ENCODE measurements at places on chromosomes 12 and 14.

- DNase-seq, result no peak
Measured at GRCh38 chr12:31931796-31932715, 27.2 kb upstream of the RESF1 start.

- DNase-seq, result peak; percentile 62
Measured at GRCh38 chr12:44875417-44875953, 630 bp downstream of the NELL2 start.

GRCh38 chr12:57166971-57167371, 19.6 kb upstream of the LRP1-AS start:
- DNase-seq, result no peak

DNA sequence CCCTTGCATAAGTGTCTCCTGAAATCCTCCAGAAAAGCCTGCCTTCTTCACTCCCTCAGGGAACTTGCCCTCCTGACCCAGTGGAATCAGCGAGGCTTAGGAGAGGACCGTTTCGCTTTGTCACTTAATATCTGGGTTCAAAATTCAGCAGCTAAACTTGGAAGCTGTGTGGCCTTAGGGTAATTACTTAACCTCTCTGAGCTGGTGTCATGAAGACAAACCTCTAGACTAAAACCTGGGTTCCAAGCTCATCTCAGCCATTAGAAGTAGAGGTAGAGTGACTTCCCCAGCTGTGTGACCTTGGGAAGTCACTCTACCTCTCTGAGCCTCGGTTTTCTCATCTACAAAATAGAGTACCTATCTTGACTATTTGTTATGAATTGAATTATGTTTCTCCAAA, 18.3 kb upstream of the RBM19 start:
- DNase-seq, result no peak

DNA sequence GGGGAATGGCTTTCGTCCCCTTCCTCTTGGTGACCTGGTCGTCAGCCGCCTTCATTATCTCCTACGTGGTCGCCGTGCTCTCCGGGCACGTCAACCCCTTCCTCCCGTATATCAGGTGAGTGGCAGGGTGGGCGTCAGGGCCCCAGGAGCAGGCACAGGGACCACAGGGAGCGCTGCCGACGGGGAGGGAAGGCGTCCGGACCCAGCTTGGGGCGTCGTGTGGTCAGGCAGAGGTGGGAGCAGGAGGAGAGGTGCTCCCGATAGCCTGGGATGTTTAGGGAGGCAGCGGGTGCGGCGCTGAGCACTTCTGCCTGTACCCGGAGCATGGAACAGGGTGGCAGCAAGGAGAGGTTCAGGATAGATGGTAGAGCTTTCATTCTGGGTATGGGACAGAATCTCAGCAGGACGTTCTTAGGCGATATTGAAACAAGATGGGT, 444 bp downstream of the DRAM1 start:
- DNase-seq, result peak; percentile 19

DNA sequence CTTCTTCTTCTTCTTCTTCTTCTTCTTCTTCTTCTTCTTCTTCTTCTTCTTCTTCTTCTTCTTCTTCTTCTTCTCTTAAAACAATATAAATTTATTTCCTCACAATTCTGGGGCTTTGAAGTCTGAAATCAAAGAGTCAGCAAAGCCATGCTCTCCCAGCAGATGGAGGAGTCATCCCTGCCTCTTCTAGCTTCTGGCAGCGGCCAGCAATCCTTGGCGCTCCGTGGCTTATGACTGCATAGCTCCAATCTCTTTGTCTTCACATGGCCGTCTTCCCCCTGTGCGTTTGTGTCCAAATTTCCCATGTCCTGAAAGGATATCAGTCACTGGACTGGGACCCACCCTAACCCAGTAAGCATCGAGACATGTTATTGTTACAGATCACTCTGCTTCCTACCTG, 22.9 kb downstream of the KCNA1 start:
- no peak for DNase-seq

GRCh38 chr12:71439613-71440344, at the start of gene LGR5:
Gene LGR5 (plus strand): TSS chr12:71439798. CDS start chr12:71440081, 283 bp downstream.
- DNase-seq, result peak; percentile 78

- DNase-seq, result no peak
Measured at GRCh38 chr12:122672515-122672914, 30.6 kb downstream of the HCAR2 start.

DNA sequence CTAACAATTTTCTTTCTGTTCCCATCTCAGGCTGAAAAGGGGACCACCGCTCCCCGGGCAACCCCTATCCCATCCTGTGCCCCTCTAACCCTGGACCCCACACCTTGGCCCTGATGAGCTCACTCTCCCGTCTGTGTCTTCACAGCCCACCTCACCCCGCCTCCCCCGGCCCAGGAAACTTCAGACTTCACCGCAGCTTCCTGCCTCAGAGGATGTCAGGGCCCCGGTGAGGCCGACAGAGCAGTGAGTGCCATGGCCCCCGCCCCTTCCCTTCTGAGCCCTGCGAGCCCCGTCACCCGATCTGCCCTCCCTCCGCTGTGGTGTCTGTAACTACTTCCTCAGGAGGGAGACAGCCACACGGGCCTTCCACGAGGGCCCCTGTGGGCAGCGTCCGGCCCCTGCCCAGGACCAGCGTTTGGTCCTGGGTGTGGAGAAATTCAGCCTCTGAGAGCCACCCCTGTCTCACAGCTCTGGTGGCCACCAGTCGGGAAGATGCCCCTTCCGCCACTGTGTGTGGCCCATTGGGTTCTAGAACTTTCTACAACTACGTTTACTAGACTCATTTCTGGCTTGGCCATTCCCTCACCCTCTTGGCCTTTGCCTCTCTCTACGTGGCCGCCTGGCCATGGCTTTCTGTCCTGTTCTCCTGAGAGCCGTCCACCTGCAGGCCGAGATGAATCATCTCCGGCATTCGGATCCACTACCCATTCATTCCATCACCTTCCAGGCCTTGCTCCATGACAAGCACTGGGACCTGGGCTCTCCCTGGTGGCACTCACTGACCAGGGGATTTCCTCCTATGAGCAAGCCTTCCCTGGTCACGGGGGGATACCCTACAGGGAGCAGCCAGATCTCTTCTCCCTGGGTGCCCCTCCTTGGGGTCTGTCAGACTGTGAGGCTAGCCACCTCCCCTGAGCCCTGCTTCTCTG, 3.4 kb downstream of the RHOF start:
- no peak for DNase-seq

GRCh38 chr14:72598306-72598705, 295.6 kb downstream of the DPF3 start:
- no peak for DNase-seq

DNA sequence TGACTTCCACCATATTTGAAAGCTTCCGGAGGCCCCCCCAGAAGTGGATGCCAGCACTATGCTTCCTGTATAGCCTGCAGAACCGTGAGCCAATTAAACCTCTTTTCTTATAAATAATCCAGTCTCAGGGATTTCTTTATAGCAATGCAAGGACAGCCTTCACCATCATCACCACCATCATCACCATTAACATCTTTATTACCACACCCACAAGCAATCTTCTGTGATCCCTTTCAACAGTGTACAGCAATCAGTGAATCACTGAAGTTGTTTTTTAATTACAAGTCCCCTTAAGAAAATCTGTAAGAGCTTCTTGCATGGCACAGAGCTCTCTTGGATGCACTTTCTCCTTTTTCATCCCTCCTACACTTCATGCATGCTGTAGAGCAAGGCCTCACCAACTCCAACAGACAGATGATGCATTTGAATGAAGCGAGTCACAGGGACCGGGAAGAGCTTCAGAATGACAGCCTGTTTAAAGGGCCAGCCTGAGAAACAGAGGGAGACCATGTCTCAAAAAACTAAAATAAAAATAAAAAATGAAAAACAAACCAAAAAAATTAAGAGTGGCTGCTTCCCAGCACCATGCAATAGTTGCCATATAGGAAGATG, 83.6 kb upstream of the VASH1 start:
- no peak for DNase-seq

DNA sequence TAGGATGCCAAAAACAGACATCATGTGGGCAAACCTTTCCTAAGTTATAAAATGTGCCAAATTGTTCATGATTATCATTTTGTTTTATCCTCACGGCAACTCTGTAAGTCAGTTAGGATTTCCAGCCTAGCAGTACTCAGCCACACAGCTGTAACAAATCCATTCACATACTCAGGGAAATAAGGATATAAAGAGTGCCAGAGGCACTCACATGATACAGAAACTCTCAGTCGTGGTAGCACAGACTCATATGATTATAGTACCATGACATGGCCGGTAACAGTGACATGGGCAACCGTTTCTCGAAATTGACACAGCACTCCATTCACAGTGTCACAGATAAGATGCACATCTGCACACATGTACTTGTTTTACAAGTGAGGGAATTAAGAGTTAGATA, 344.2 kb downstream of the LRIG3 start:
- no peak for DNase-seq

- DNase-seq, result no peak
Measured at GRCh38 chr12:22447223-22447622, 97.1 kb downstream of the C2CD5 start.

GRCh38 chr14:64708148-64709004, 4.2 kb downstream of the PLEKHG3 start:
- no peak for DNase-seq

- DNase-seq, result peak; percentile 50
Measured at GRCh38 chr14:91573894-91574837, 64.1 kb upstream of the PPP4R3A start.

DNA sequence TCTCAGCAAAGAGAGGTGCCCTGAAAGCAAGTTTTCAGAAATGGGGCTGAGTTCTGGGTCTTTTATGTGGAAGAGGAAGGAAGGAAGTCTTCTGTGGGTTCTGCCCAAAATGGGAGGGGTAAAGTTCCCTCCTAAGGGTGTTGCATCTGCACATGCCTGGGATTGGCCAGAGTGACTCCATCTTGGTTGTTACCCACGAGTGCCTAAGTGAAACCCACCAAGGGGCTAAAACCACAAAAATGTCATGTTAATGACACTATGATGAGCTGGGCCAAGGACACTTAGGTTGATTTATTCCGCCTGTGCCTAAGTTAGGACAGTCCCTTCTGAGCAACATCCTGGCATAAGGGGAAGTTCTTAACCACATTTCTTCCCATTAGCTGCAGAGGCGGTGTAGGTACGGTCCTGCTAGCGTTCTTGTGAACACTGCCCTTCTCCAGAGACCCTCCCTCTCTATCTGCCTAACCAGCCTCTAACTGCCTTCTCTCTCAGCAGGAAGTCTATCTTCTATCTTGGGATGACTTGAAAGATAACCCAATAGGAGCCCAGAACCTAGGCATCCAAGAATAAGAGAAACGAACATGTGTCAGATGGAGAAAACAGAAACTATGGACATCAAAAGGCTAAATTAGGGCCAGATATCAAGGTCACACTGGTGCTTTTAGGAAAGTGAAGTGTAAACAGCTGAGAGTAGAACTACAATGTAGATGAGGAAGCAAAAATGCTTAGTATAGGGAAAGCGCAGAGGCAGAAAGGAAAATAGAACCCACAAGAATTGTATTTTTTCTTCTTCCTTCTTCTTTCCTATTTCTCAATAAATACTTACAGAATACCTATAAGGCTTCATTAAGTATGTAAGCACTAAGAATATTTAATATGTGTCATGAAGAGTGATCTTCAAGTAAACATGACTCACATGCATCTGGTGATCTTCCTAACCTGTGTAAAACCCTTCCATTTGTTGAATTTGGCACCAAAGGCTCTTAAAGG, 104.2 kb upstream of the AMN1 start:
- no peak for DNase-seq

DNA sequence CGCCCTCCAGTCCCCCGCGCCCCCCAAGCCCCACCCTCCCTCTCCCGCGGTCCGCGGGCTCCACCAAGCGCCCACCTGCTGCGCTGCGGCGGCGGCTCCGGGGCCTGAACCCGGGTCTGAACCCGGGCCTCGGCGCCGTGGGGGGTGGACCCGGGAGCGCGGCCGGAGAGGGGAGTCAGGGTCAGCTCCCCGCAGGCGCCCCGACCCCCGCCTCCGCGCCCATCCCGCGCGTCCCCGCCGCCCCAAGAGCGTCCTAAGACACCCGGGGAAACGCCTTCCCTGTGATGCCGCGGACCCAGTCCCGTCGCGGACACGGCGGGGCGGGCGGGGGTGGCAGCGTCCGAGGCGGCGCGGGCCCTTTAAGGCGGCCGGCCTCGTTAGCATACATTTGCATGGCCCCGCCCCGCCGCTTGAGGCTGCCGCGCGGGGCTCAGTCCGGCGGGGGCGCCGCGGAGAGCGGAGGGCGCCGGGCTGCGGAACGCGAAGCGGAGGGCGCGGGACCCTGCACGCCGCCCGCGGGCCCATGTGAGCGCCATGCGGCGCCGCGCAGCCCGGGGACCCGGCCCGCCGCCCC, at the start of gene MMP17:
Gene MMP17 (plus strand): TSS at position 433 of the 574 bp plus-strand sequence. CDS start 102 bp downstream, at position 535.
- peak; percentile 86 for DNase-seq

- DNase-seq, result no peak
Measured at GRCh38 chr12:62259631-62259992, 592 bp upstream of the USP15 start.

All from glutamatergic neuron (in vitro differentiated cells).